ENCODE measurements at places on chromosomes 6 and 20.

- no peak for DNase-seq
These were observed 51.5 kb downstream of the COL19A1 start for GRCh38 chr6:69917834-69918233.

DNA sequence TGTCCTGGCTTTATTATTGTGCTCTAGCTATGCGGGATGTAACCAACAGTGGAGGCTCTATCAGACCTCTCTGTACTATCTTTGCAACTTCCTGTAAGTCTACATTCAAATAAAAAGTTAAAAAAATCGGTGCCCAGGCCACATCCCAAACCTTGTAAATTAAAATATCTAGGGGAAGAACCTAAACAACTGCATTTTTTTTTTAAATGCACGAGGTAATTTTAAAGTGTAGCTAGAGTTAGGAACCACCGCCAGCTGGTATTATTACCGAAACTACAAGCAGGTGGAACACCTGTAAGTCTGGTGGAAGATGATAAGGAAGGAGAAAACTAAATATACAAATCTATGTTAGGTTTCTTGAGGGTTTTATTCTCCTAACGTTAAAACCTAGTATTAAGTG, 34.5 kb upstream of the ID4 start:
- DNase-seq, result no peak

GRCh38 chr20:34127792-34128191, 15.7 kb upstream of the EIF2S2 start:
- DNase-seq, result no peak

- DNase-seq, result no peak
These were observed 31.9 kb downstream of the TTI1 start for GRCh38 chr20:38001173-38001875.

- DNase-seq, result no peak
These were observed 76.8 kb downstream of the AKAP7 start for GRCh38 chr6:131212024-131212423.

DNA sequence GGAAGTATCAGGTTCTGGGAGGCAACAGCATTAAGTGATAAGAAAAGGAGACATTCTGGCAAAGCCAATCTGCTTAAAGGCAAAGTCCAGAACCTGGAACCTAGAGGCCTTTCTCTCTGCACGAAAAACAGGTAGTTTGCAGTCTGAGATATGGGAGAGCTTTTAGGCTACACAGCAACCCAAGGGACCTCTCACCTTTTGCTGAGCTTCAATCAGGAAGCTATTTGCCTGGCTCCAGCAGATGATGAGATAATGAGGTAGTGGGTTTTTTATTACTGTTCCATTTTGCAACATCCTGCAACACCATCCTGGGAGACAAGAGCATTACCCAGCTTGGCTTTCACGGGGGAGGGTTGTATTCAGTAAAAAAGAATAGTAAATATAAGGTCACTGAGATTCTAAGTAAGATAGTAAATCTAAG, 143.1 kb downstream of the ADGRG6 start:
- DNase-seq, result no peak

DNA sequence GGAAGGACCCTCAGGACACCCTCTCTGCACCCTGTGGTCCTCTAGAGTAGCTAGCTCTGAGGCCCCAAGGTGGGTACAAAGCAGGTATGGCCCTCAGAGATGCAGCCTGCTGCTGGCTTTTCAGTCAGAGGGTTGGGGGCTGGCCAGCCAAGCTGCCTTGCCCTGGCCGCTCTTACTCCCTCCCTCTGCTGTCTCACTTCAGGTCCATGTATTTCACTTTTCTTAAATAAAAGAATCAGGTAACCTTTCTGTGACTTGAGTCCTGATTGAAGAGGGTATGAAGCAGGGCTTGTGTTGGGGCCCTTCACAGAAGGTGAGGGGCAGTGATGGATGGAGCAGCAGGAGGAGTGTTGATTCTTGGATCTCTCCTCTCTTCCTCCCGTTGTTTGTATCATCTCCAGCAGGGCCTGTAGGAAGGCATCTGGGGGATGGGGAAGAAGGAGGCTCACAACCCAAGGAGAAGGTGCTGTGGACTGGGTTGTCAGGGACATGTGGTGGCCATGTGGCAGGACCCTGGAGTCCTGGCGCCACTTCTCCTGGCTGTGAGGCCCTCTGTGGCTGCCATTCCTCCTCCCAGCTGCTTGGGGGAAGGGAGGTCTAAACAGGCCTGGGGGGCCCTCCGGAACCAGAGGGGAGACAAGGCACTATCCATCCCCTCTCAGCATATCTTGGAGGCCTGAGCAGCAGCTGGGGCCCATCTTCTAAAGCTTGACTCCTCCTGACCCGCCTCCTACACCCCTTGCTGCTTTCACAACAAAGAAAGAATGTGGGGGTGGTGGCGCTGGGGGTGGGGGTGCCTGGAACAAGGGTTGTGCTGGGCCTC, 1.1 kb upstream of the PTK7 start:
- no peak for DNase-seq
